Bladder microvascular endothelial cell (primary cell): ENCODE measurements at places on chromosomes 1 and 21. TPM values are rescaled to one million over a fixed set of nuclear protein-coding genes. Genes with fewer than 3 reads are reported as not detected.

ASTN1 gene
- not detected in 2 replicates for total RNA-seq

AMPD1 gene
- not detected in 2 replicates for total RNA-seq

SMPDL3B gene
- total RNA-seq = 0.32 and 1.3 TPM in 2 replicates

GRHL3 gene
- total RNA-seq = not detected in 2 replicates

VWA5B1 gene
- not detected in 2 replicates for total RNA-seq

RSPH1 gene
- not detected in 2 replicates for total RNA-seq

DRAXIN gene
- total RNA-seq = 0.32 and 0.69 TPM in 2 replicates

KIF2C gene
- 15.7 and 26.4 TPM in 2 replicates for total RNA-seq

LHX8 gene
- total RNA-seq = not detected in 2 replicates

TAS1R1 gene
- total RNA-seq = not detected in 2 replicates

LZIC gene
- total RNA-seq = 13.8 and 22.6 TPM in 2 replicates

ZBTB48 gene
- 9.6 and 15.9 TPM in 2 replicates for total RNA-seq

OVAAL gene
- not detected in 2 replicates for total RNA-seq

DCDC2B gene
- total RNA-seq = not detected in 2 replicates

RAB25 gene
- 0.13 TPM in 1 of 2 replicates, not detected in the other for total RNA-seq

FCGR3A gene
- total RNA-seq = not detected in 2 replicates

SLC9C2 gene
- under 0.01 TPM in 1 of 2 replicates, not detected in the other for total RNA-seq

NME7 gene
- 10.8 and 14.7 TPM in 2 replicates for total RNA-seq

ARHGAP30 gene
- total RNA-seq = not detected in 2 replicates

CALML6 gene
- 0.06 and 0.32 TPM in 2 replicates for total RNA-seq

PCBP3 gene
- total RNA-seq = 0.16 and 0.50 TPM in 2 replicates

TMEM82 gene
- not detected in 2 replicates for total RNA-seq

OPRD1 gene
- total RNA-seq = under 0.01 TPM in 1 of 2 replicates, not detected in the other

CD48 gene
- not detected in 2 replicates for total RNA-seq

C1QA gene
- not detected in 2 replicates for total RNA-seq

PEAR1 gene
- 11.0 and 35.0 TPM in 2 replicates for total RNA-seq

ACOT11 gene
- total RNA-seq = 1.0 and 1.1 TPM in 2 replicates

IRF6 gene
- total RNA-seq = 1.5 and 1.9 TPM in 2 replicates

OLIG2 gene
- total RNA-seq = not detected in 2 replicates

OR2T11 gene
- not detected in 2 replicates for total RNA-seq

CHI3L1 gene
- total RNA-seq = not detected in 2 replicates

CLDN14 gene
- 0.65 and 1.0 TPM in 2 replicates for total RNA-seq

PROX1 gene
- 0.49 and 82.7 TPM in 2 replicates for total RNA-seq

KIF17 gene
- 19.1 and 22.4 TPM in 2 replicates for total RNA-seq

CD52 gene
- not detected in 2 replicates for total RNA-seq

FAM177B gene
- not detected in 2 replicates for total RNA-seq

OR6K3 gene
- not detected in 2 replicates for total RNA-seq

S100A3 gene
- total RNA-seq = 0.50 and 3.1 TPM in 2 replicates

C1orf115 gene
- total RNA-seq = 47.3 and 93.7 TPM in 2 replicates

RBP7 gene
- total RNA-seq = 0.31 and 0.81 TPM in 2 replicates

KCNAB2 gene
- 1.6 and 2.7 TPM in 2 replicates for total RNA-seq

DARS2 gene
- total RNA-seq = 15.1 and 16.4 TPM in 2 replicates

KRTAP21-1 gene
- not detected in 2 replicates for total RNA-seq

FLG2 gene
- not detected in 2 replicates for total RNA-seq

UBASH3A gene
- not detected in 2 replicates for total RNA-seq

ORC1 gene
- 4.8 and 5.3 TPM in 2 replicates for total RNA-seq

AMY1B gene
- not detected in 2 replicates for total RNA-seq

MAN1C1 gene
- 0.25 and 0.49 TPM in 2 replicates for total RNA-seq

PTPN14 gene
- total RNA-seq = 24.4 and 131 TPM in 2 replicates

BRDT gene
- total RNA-seq = not detected in 2 replicates

PHLDA3 gene
- 31.6 and 56.5 TPM in 2 replicates for total RNA-seq

HRNR gene
- not detected in 2 replicates for total RNA-seq

SHISAL2A gene
- not detected in 2 replicates for total RNA-seq

OSBPL9 gene
- total RNA-seq = 68.8 and 98.6 TPM in 2 replicates
